ENCODE measurements at places on chromosomes 3 and 15.

DNA sequence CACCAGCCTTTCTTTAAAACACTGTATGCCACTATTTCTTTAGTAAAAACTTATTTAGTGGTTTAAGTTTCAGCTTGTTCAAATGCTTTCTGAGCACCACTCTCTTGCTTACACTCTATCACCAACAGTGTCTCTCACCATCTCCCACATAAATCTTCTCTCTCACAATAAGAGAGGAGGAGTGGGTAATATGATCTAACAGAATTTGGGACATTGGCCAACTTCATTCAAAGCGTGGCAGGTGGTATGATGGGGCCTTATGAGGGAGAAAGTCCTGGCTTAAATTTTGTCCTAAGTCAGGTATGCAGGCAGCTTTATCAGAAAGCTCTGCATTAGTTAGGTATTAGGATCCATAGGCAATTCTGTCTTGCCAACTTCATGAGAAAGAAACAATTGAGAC is 1132.5 kb downstream of the TUSC7 start:
- no peak for DNase-seq

- no peak for DNase-seq
These were observed 24.0 kb upstream of the ACP3 start for GRCh38 chr3:132293251-132293650.

DNA sequence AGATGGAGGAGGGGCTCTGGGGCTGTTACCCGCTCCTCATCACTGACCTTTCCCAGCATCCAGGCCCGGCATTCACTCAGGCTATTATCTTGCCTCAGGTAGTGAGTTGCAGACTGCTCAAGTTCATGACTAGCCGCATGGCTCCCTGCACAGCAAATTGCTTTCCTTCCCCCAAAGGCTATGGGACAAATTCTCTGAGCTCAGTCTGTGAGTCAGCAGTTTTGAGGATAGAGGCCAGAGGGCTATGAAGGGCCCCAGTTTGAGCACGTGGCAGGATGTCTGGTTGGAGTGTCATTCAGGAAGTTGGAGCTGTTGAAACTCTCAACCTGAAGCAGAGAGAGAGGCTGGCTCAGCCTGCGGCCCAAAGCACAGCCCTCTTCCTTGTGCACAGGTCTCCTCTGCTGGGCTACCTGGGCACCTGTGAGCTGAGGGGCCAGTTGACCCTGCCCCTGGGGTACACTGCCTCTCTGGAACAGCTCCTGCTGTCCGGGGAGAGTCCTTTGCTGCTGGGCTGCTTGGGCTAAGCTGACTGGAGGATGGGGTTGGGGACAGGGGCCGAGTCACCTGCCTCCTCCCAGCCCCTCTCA is 7.9 kb downstream of the FAH start:
- peak; percentile 53 for DNase-seq

DNA sequence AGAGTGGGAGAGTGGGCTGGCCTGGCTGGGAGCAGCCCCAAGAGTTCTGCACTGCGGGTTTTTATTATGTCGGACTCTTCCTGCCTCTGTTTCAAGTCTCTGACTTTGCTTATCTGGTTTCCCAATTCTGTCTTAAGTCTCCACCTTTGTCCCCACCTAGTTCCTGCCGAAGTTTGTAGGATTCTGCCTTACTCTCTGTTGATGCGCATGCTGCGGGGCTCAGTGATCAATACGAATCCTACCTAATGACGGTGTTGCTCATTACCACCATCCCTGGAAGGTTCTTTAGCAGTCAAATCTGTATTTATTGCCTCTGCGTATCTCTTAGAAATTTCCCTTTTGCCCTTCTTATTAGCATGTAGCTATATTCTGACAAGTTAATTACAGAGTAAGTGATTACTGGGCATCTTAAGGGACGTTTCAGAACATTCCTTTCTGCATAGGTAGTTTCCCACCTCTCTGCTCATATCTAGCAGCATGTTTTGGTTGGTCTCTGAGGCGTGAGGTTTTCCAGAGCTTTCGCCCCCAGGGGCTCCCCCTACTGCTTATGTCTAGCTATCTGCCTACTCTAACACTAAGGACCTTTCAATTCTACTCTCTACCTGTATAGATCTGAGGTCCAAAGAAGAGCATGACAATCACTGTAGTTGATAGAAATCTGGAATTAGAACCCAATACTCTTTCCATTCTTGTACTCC is 236.0 kb upstream of the EIF1B start:
- DNase-seq = no peak

- DNase-seq = peak; percentile 59
These were observed 49.5 kb downstream of the CCDC12 start for GRCh38 chr3:46926871-46927717.

DNA sequence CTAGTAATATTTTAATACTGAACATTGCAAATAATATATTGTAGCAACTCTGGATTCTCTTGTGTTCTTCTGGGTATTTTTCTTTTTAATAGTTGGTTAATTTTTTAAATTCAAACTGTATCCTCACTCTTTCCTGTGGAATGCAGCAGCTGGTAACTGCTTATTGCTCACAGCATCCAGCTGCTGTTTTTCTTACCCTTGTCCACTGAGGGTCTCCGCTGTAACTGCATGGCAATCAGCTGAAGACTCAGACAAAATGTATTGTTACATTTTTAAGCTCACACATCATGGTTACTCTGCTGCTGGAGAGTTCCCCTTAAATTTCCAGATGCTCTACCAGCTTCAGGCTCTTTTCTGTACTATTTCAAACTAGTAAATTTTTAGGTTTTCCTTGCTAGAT is 227.6 kb downstream of the MBNL1 start:
- no peak for DNase-seq

- no peak for DNase-seq
These were observed 19.0 kb downstream of the ATOSA start for GRCh38 chr15:52660192-52660591.

DNA sequence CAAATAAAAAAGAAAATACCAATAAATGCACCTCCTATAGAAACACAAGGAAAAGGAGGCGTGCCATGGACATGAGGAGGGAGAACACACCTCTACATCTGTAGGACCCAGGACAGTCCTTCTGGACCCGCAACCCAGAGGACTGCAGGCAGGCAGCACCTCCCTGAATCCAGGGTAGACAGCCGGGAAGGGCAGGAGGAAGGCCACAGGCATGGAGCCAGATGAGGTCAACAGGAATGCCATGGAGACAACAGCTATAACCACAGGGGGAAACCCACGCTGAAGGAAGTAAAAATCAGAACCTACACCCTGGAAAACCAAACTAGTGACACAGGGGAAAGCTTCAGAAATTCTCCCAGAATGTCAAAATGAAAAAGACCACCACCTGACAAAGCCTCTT is 248.8 kb upstream of the NSMCE3 start:
- DNase-seq = no peak

DNA sequence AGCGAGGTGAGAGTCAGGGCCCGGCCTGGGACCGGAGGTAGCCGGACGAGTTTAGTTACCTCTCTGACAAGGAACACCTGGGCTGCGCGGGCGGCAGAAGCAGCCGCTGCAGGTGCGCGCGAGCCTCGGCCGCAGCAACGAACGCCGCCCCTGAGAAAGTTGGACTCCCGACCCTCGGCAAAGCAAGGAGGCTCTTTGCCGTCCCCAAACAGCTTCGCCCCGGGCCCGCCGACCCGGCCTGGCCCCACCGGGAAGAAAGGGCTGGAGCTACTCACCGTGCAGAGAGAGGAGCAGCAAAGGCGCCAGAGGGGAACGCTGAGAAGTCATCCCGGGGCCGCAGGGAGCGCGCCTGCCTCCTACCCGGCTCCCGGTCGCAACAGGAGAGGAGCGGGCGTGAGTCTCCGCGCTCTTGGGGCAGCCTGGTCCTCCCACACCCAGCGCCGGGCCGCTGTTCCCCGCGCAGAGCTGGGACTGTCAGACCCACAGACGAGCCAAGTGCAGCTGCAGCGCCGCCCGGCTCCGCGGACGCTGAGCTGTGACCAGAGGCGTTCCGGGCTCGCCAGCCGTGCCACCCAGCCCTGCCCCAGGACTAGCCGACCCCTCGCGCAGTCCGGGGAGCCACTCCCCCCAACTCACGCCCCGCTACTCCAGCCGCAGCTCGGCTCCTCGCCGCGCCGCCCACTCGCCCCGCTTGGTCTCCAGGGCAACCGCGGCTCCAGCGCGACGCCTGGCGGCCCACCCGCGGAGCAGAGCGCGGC is at the start of gene IGSF11:
IGSF11 (minus strand) TSS at position 591 of the 758 bp plus-strand sequence; CDS start at position 327, 264 bp downstream.
- DNase-seq = peak; percentile 47

- DNase-seq = no peak
These were observed 254.4 kb downstream of the OPA1 start for GRCh38 chr3:193847402-193847801.

DNA sequence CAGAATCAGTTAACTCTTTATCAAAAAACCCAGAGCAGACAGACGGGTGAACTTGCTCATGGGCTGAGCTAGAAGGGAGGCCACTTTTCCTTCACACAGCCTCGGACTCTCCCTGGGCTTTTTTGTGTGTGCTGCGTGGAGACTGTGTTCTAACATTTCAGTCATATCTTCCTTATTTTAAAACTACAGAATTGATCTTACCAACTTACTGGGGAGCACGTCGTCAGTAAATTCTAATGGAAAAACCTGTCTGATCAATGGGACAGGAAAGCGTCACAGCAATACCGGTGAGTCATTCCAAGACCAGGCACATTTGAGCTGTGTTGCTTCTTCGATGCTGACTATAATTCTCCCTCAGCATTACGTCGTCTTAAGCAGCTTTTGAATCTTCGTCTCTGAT is 145.1 kb downstream of the LPP start:
- DNase-seq = no peak

DNA sequence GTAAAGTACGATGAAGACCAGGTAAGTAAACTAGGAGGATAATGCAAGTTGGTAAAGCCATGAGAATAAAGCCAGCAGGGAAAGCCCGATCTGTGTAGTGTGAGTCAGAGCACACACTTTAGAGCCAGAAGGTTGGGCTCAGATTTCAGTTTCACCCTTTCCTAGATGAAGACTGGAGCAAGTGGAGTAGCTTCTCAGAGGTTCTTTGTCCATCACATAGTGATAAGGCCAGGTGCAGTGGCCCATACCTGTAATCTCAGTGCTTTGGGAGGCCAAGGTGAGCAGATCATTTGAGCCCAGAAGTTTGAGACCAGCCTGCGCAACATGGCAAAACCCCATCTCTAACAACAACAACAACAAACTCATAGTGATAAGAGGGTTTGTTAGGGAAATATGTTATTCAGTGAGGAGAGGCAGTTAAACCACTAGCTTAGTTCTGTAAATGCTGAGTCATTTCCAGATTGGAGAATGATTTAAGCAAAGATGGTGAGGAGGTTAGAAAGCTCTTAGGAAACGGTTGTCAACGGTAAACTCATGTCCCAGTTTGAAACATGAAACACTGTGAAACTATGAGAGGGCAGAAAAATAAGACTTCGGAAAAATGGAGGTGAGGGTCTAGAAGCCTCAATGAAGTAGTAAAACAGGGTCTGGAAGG is 39.0 kb downstream of the IL12A start:
- no peak for DNase-seq

DNA sequence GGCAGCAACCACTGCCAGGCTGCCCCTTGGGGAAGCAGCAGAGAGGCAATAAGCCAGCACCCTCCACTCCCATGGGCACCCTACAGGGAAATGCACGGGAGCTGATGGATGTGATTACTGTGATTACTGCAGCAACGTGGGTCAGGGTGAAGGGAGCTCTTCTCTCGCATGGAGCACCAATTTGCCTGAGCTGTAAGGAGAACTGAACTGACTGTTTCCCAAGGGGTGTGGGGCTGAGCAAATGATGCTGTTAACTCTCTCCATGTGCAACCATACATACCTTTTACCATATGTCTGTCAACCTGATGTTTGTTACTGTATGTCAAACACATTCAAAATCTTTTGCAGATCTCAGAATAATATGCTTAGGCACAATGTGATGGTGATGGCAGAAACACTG is 680.6 kb downstream of the SQOR start:
- DNase-seq = no peak
